Central memory CD4-positive, alpha-beta T cell (primary cell): ENCODE measurements at places on chromosomes 11 and 22.

DNA sequence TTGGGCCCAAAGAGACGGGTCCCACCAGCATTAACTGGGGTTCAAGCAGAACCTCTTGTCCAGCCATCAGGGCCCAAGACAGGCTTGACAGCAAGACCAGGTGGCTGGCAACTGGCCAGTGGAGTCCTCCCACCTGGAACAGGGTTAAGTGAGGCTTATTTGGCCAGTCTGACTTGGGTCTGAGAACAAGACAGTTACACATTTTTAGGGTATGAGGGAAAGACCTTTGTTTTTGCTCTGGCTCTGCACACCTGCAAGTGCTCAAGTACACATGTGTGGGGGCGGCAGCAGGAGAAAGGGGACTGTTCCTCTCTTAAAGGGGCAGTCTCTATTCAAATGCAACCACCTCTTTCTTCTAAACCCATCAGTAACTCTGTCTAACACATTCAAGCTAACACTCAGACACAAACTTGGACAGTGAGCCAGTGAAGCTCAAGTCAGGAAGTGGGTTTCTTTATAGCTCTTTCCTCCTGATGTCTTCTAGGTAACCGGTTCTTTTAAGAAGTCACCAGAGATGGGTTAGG, 116.2 kb downstream of the ETS1 start:
- peak; percentile 64 for DNase-seq

GRCh38 chr11:30879322-30880005, 293.3 kb upstream of the MPPED2 start:
- no peak for DNase-seq

- DNase-seq: no peak
Measured at GRCh38 chr22:36478966-36479365, 2.5 kb downstream of the TXN2 start.

GRCh38 chr22:20637750-20638506, 130.5 kb downstream of the MED15 start:
- no peak for DNase-seq

DNA sequence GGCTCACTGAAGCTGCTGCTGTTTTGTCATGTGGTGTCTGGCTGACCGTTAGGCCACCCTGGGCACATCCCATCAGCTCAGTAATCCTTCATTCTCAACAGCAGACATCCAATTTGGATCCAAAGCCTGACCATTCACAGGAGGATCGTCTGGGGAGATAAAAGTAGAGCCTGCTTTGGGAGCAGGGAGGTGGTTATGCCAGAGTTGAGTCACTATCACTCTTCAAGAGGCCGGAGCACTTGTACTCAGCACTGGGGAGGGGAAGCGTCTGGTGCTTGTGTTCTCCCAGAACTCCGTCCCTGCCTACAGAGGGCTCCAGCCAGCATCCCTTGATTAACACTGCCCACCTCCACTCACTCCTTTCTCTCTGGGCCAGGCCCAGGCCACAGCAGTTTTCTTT, 382.6 kb downstream of the OPCML start:
- DNase-seq: no peak

- DNase-seq: no peak
Measured at GRCh38 chr22:17965538-17966402, 58.6 kb downstream of the MICAL3 start.

- no peak for DNase-seq
Measured at GRCh38 chr22:33180356-33180755, 122.2 kb upstream of the SYN3 start.

- peak; percentile 41 for DNase-seq
Measured at GRCh38 chr11:1202776-1203504, 19.9 kb upstream of the MUC5B start.

- no peak for DNase-seq
Measured at GRCh38 chr22:43404673-43405385, 7.0 kb upstream of the MPPED1 start.

DNA sequence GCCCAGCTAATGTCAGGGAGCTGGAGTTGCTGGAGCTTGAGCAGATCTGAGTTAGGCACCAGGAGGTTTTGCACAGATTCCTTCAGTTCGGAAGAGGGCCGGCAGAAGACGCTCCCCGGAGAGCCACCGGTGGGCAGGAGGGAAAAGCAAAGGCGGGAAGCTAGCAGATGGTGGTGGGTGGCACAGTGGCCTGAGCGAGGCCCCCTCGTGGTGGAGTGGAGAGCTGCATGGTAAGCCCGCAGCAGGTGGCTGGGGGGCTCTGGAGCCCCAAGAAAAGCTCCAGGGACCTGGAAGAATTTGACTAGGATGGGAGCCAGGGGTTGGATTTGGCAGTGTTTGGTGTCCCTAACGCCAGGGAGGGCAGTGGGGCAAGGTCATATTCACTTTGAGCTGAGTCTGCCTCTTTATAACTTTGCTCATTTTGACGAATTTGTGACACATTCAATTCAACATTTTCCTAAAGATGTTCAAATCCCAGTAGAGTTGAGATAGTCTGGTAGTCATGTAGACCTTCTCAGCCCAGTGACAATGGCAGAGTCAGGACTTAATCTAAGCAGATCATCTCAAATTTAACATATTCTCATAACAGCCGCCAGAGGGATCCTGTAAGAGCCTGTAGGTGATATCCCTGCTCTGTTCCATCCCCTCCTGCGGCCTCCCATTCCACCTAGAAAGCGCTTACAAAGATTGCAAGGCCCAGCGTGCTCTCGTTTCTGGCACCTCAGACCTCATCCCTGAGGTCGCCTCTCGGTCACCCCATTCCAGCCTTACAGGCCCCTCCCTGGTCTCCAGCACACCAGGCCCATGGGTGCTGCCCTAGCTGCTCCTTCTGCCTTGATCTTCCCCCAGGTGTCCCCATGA, 57.9 kb downstream of the TRIM29 start:
- no peak for DNase-seq

DNA sequence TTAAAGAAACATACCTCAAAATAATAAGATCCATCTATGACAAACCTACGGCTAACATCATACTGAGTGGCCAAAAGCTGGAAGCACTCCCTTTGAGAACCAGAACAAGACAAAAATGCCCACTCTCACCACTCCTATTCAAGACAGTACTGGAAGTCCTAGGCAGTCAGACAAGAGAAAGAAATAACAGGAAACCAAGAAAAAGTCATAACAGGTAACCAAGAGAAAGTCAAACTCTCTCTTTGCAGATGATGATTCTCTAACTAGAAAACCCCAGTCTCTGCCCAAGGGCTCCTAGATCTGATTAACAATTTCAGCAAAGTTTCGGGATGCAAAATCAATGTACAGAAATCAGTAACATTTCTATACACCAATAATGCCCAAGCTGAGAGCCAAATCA, 35.6 kb downstream of the TMEM123 start:
- DNase-seq: peak; percentile 28

DNA sequence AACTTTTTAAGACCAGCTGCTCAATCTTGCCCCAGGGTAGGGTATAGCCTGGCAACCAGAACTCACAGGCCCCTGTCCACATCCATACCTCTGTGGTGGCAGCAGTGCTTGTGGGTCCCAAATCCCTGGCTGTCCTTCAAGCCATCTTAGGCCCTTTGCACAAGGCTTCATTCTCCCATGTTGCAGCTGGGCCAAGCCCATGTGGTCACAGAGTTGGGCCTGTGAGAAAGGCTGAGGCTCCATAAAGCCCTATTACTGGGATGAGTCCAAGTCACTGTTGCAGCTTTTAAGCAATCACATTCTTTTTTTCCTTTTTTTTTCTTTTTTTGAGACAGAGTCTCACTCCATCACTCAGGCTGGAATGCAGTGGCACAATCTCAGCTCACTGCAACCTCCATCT, 47.9 kb upstream of the SLC25A1 start:
- DNase-seq: no peak

GRCh38 chr22:41116342-41116741, 23.9 kb downstream of the EP300 start:
- DNase-seq: no peak

DNA sequence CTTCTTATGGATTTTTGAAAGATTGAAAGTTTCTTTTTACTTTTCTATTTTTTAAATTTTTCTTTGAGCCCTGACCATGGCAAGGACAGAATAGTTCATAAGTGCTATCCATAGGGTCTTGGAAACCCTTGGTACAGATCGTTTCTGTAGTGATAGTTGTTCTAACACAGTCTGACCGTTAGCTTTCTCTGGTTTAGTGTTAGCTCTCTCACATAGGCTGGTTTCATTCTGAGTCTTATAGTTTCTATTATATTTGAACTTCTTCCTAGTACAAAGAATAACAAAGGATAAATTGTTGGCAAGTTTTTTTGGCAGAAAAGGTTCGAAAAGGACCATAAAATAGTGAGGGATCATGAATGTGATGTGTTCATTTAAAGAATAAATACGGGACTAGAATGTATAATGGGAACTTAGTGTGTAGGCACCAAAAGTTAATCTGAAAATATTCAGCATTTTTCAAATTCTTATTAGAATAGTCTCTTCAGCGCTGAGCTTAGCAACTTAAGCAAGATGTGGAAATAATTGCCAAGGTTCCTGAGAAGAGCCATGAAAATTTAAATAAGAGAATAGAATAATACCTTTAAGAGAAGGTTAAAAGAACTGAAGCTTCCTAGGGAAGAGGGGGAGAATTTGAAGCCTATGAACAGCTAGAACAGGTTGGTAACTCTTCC, 24.1 kb downstream of the FDX1 start:
- DNase-seq: no peak
